Stimulated activated CD8-positive, alpha-beta memory T cell treated with anti-CD3 and anti-CD28 coated beads, Interleukin-4, amount 100 ng/mL, for 4 hours (primary cell): ENCODE measurements at places on chromosomes 4 and X.

DNA sequence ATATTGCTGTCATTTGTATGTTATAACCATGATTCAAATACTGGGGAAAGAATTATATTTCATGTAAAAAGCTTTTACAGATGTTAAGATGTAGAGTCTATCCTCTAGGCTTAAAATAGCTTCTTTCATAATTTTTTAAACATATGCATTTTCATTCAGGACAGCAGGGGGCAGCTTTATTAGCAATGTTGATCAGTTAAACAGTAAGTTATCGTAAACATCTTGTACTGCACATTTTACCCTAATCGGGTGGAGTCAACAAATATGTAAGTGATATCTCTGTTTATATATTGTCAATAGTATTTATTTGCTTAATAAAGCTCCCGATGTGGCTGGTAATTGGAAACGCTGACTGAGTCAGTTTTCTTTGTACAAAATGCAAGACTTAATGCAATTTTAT lies 142.5 kb upstream of the MED14 start:
- DNase-seq, result no peak

- no peak for DNase-seq
Observed at GRCh38 chr4:25911356-25911755, 2.7 kb upstream of the SMIM20 start.

DNA sequence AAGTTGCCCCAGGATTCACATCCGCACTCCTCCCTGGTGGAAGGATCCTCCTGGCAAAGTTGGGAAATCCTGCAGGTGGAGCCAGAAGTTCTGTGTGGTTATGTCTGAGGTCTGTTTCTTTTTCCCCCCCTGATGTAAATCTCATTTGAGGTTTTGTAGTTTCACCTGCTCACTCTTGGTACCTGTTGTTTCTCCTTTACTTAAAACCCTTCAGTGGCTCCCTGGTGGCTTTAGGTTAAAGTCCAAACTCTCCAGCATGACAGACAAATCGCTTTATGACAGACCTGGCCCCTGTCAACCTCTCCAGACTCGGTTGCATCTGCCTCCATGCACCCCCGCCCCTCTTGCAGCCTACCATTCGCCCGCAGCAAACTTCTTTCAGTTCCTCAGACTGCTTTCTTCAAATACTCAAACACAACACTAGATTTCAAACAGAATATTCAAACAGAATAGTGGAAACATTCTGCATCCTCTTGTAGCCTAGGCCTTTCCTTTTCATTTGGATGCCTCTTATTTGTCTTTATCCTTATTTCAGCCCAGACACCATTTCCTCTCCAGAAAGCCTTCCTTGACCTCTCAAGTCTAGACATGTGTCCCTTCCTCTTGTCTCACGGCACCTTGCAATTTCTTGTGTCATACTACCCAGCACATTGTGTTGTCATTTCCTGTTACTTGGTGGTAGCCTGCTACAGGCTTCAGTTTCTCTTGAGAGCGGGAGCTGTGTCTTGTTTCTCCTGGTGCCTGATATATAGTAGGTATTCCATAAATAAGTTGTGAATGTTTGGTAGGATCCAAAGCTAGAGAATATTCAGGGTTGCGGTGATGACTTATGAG lies 24.8 kb downstream of the IL13RA1 start:
- DNase-seq, result no peak

DNA sequence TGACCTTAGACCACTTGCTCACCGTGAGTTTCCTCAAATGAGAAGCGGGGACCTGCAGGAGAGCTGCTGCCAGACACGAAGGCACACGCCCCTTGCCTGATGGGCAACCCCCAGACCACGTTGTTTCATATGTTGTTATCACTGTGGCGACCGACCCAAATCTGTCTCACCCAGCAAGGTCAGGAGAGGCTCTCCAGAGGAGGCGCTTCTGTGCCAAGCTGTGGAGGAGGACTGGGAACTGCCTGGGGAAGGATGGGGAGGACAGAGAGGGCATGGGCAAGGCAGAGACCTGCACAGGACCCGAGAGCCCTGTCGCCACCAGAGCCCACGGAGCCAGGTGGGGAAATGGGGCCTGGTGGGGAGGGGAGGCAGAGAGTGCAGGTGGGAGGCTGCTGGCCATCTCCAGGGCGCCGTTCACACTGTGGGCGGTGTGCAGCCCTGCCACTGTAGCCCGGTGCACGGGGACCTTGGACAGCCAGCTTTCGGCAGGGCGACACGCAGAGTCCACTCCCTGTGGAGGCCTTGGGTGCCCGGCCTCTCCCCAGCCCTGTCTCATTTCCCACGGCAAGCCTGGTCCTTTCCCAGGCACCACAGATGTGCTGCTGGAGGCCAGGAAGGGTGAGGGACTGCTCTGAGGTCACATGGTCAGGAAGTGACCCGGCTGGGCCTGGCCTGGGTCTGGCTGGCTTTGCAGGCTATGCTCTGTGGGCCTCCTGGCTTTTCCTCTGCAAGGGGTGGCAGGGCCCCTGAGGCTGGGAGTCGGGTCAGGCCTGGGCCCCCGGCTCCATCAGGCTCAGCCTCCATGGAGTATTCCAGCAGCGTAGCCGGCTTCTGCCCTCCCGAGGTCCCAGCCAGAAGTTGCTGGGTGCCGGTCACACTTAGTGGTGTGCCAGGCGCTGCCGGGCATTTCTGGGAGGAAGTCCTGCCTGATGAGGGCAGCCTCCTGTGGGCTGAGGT lies 3.2 kb downstream of the HTRA3 start:
- DNase-seq, result no peak

DNA sequence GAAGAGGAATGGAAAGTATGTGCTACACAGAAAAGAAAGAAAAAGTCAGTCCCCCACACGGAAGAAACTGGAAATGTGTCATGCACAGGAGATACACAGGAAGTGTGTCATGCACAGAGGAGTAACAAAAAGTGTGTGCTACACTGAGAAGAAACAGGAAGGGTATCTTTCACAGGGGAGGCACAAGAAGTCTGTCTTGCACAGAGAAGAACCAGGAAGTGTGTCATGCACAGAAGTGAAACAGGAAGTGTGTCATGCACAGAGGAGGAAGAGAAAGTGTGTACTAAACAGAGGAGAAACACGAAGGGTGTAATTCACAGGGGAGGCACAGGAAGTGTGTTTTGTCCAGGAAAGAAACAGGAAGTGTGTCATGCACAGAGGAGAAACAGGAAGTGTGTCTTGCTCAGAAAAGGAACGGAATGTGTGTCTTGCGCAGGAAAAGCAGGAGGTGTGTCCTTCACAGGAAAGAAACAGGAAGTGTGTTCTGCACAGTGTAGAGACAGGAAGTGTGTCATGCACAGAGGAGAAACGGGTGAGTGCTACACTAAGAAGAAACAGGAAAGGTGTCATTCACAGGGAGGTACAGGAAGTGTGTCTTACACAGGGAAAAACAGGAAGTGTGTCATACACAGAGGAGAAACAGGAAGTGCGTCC lies 527.2 kb upstream of the PRKX start:
- DNase-seq, result no peak

DNA sequence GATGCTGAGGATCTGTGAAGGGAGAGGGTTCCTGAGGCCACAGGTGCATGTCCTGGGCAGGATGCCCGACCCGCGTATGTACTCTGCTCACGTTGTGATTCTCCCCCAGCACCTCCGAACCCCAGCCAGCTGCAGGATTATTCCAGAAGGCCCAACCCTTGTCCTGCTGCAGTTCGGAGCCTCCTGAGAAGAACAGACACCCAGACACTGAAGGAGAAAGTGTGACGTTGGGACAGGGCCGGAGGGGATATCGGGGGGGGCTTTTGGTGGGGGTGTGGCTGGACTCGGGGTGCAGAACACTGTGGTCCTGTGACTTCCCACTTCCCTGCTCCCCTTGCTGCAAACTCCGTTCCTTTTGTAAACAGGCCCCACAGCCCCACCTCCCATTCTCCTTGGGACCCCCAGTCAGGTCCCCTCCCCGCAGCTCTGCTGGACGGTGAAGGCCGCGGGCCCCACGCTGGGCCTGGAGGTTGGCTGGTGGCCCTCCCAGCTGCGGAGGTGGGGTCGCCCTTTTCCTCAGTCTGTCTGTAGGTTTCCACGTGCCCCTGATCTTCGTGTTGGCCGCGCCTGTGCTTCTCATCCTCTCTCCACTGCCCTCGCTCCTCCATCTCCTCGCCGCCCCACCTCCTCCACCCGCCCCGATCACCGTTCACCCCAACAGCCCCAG lies 83.0 kb upstream of the ADRA2C start:
- no peak for DNase-seq

GRCh38 chrX:140163371-140164159 lies 198.2 kb upstream of the CXorf66 start:
- DNase-seq, result no peak

DNA sequence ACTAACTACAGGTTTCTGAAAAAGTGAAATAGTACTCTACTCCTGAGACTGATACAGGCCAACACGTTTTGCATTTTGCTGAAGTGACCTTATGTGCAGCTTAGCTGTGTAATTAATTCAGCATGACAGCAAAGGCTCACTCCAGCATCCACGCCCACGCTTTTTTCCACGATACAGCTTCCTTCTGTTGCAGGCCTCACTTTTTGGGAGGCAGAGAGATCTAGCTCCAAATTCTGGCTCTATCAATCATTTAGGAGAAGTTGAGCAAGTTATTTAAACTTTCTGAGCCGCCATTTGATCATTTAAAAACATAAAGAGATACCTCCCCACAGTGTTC lies 160.3 kb downstream of the AFAP1 start:
- DNase-seq, result no peak

DNA sequence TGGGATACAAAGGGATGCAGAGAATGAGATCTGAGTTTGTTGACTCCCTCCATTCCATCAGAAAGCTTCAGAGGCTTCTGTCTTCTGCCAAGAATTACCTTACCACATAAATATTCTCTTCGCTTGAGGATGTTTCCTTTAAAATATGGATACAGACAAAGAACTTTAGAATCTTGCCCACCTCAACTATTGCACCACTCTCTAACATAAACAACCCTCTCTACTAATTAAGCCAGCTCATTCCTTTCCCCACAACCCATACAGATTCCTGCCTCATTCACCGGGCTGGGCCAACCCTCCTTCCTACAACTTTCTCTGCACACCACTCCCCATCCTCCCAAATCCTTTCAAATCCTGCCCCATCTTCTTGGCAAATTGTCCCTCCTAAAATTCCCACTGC lies 315.8 kb downstream of the RAB28 start:
- DNase-seq, result no peak

DNA sequence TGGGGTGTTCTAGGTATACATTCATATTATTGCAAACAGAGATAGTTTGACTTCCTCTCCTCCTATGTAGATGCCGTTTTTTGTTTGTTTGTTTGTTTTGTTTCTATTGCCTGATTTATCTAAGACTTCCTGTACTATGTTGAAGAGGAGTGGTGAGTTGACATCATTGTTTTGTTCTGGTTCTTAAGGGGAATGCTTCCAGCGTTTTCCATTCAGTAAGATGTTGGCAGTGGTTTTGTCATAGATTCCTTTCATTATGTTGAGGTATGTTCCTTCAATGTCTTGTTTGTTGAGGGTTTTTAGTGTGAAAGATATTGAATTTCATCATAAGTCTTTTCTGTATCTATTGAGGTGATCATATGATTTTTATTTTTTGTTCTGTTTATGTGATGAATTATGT lies 401.6 kb upstream of the EPHA5 start:
- no peak for DNase-seq

GRCh38 chrX:153475271-153475670 lies 4.9 kb upstream of the HAUS7 start:
- DNase-seq, result no peak

DNA sequence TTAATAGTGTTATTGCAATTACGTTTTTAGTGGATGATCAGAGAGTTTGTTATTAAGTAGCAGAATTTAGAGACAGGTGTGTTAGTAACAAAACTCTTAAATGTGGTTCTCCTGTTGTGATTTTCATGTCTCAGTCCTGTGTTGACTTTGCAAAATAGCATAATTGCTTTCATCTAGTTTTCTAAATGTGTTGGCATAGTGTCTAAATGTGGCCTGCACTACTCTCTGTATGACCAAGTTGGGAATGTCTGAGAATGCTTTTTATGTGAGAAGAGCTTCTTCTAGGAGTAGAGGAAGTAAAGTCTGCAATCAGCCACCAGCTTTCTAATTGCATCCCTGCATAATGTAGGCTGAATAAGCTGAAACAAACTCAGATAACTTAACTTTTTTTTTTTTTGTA lies 158.6 kb upstream of the FAT1 start:
- DNase-seq, result no peak

DNA sequence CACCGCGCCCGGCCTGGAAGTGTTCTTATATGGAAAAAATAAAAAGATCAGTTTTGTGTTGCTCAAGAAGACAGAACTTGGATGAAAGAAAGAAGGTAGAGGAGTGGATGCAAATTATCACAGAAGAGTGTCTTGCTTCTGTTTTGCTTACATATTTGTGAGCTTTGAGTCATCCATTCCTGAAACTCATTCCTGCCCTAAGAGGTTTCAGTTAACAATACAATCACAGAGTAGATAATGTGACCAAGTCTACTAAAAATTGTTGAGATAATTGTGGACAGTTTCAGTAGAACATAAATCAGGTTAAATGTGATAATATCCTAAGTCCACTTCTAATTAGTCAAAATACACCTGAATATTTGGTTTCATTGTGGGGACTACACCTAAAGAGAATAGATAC lies 26.4 kb upstream of the LRCH2 start:
- no peak for DNase-seq

GRCh38 chrX:71622576-71623450 lies 4.5 kb upstream of the CXCR3 start:
- peak; percentile 47 for DNase-seq

DNA sequence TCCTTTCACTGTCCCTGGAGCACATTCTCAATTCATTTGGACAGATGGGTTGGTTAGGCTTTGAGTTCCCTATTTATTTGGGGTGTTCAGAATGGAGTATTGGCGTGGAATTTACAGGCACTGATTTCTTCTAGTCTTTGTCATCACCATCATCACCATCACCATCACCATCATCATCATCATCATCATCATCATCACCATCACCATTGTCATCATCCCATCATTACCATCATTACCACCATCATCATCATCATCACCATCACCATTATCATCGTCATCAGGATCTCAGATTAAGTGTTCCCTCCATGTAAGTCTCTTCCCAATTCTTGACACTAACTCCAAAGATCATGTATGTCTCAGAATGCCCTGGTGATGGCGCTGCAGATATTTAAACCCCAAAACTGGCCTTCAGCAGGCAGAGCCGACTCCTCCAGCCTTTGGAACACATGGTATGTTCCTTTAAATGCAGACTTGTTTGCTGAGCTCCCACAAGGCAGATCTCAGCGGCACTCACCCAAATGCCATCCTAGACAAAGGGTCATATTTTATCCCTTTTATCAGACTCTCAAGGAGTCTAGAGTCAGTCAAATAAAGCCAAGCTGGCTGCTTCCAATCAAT lies 19.8 kb upstream of the FAM9A start:
- no peak for DNase-seq

- no peak for DNase-seq
Observed at GRCh38 chrX:129772796-129773431, 6.8 kb upstream of the SASH3 start.

DNA sequence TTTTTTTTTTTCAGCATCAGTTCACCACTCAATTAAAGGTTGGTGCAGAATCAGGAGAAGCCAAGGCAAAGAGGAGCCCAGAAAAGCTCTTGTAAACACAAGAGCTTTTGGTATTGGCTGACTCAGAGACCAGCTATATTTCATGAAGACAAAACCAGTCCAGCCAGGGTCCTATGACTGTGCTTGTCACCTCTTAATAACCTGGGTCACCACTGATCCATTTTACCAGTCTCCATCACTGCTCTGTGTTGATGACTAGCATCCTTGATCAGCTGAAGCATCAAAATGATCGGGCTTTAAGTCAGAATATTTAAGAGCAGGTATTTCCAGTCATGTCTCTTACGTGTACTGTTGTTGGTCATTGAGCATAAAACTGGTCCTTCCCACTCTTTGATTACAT lies 237.9 kb downstream of the PACRGL start:
- DNase-seq, result no peak

GRCh38 chr4:111108153-111108552 lies 485.3 kb upstream of the PITX2 start:
- DNase-seq, result no peak
